Hindlimb muscle (tissue), 1 donor: ENCODE measurements at places on chromosomes 12 and 14. TPM values are rescaled to one million over a fixed set of nuclear protein-coding genes. Genes with fewer than 3 reads are reported as not detected.
A peak's percentile ranks its signal among the peaks of the same experiment; 100 is the strongest.

GRCh38 chr14:21964180-21964579 is 290.6 kb upstream of the OR4E1 start:
- no peak for DNase-seq

The POTEM gene
- not detected for polyA plus RNA-seq

The THTPA gene
- polyA plus RNA-seq = 14.4 TPM

- no peak for DNase-seq
Observed at GRCh38 chr12:26493656-26494055, 298.3 kb downstream of the SSPN start.

The WNT1 gene
- not detected for polyA plus RNA-seq

The ERP27 gene
- polyA plus RNA-seq = 0.32 TPM

The KRT73 gene
- polyA plus RNA-seq = not detected

GRCh38 chr12:46692606-46693005 is 133.2 kb downstream of the SLC38A4 start:
- no peak for DNase-seq

The NOVA1 gene
- polyA plus RNA-seq = 12.9 TPM

DNA sequence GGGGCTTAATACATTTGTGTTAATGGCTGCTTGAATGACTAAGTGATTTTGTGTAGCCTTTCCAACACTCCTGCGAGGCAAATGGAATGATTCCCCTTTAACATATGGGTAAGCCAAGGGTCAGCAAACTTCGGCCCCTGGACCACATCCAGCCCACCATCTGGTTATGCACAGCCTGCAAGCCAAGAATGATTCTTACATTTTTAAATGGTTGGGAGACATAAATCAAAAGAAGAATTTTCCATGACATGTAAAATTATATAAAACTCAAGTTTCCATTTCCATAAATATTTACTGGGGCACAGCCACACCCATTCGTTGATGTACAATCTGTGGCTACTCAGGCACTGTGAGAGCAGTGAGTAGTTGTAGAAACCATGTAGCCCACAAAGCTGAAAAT is 9.0 kb downstream of the SLC8B1 start:
- peak; percentile 82 for DNase-seq

The CLEC14A gene
- polyA plus RNA-seq = 24.4 TPM

GRCh38 chr14:95452176-95452892 is 64.1 kb downstream of the SYNE3 start:
- no peak for DNase-seq
